ENCODE measurements at places on chromosomes 11 and 22.

DNA sequence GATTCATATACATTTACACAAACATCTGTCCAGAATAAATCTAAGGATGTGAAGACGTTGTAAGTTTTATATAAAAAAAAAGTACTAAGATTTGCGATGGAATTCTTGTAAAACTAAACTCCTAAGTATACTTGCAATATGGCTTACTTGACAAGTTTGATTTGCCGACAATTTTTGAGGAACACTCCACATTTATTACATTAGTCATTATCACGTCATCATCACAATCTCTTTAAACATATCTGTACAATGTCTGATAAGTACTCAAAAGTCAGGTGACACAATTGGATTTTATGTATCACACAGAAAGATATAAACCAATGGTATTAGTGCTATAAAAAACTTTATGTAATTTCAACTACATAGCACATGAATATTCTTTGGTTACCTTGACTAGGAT, 30.4 kb downstream of the IMMP1L start:
- DNase-seq = no peak

DNA sequence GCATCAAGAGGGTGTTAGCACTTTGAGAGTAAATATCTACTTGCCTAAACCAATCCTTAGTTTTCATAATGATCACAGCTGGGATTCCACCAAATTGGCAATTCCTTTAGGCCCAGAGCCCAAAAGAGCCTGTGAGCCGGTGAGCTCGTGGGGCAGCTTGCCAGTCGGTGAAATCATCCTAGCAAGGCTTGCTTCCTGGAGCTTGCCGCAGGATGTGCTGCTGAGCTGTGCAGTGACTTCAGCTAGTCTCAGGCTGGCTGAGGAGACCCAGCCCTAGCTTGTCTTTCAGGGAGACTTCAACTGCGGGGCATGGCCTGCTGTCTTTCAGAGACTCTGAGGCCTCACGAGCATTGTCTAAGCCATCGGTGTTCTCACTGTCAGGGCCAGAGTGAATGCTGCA, 73.6 kb upstream of the SUSD2 start:
- DNase-seq = peak; percentile 5

DNA sequence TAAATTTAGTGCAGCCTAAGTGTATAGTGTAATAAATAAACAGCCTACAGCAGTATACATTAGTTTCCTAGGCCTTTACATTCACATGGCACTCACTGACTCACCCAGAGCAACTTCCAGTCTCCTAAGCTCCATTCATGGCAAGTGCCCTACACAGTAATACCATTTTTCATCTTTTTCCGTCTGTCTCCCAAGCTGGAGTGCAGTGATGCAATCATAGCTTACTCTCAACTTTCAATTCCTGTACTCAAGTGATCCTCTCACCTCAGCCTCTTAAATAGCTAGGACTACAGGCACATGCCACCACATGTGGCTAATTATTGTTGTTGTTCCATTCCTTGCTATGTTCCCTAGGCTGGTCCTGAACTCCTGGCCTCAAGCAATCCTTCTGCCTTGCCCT, 54.4 kb downstream of the FCHSD2 start:
- DNase-seq = no peak

GRCh38 chr22:47127441-47127871, 365.0 kb downstream of the TBC1D22A start:
- no peak for DNase-seq

DNA sequence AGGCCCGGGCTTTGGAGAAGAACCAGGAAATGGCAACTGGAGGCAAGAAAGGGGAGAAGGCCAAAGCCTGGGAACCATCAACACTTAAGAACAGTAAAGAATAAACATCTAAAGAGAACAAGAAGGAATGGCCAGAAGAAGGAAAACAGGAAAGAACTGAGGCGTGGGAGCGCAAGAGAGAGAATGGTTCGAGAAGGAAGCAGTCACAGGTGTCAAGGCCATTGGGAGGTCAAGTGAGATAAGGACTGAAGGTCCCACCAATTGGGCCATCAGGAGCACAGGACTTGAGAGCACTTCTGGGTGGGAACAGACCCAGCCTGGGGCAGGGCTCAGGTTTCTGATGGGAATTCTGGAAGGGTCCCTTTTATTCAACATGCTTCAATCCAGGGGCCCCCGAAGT, 697 bp upstream of the SCGB1A1 start:
- no peak for DNase-seq

DNA sequence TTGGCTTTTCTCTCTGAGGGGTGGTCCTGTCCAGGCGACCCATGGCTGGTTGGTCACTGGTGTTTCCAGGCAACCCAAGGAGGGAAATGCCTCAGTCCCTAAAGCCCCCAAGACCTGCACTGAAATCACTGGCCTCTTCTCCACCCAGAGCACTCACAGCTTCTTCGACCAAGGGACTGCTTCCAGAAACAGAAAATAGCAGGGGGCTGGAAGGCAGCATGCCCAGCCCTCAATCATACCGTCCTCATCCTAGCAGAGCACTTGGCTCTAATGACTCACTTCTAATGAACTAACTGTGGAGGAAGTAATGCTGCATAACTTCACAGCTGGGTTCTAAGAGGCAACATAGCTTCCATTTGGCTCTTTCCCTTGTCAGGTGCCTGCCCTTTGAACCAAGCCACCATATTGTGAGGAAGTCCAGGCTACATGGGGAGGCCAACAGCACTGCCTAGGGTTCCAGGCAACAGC, 27.6 kb downstream of the DKK3 start:
- DNase-seq = no peak

GRCh38 chr11:9512370-9513019, 51.7 kb downstream of the ZNF143 start:
- DNase-seq = no peak

GRCh38 chr11:122731500-122731913, 76.0 kb downstream of the UBASH3B start:
- DNase-seq = no peak

- DNase-seq = no peak
Observed at GRCh38 chr11:69167130-69167915, 11.6 kb downstream of the SMIM38 start.

GRCh38 chr11:24357620-24358410, 139.0 kb upstream of the LUZP2 start:
- no peak for DNase-seq

DNA sequence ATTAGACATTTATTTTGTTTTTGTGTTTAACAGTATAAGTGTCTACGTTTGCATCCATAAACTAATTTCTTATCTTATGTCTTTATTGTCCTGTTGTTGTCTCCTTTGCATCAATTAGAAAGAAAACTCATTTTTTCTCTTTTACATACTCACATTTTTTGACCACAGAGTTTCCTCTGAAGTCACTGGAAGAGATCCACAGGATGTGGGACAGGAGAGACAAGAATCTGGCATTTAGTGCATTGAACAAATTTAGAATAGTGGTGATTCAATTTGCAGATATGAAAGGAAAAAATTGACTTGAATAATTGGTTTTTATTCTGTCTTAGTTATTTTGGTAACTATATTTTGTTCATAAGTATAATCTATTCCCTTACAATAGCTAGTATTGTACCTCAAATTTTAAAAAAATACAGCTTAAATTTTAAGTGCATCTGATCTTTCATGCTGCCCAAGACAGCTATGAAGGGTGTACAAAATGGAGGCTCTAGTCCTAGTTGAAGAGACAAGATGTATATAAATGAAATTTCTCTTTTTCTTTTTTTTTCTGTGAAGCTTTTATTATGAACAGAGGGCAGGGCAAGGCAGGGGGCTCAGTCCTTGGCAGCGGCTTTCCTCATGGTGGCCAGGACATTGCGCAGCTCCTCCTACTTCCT, 24.4 kb downstream of the HORMAD2 start:
- DNase-seq = no peak

DNA sequence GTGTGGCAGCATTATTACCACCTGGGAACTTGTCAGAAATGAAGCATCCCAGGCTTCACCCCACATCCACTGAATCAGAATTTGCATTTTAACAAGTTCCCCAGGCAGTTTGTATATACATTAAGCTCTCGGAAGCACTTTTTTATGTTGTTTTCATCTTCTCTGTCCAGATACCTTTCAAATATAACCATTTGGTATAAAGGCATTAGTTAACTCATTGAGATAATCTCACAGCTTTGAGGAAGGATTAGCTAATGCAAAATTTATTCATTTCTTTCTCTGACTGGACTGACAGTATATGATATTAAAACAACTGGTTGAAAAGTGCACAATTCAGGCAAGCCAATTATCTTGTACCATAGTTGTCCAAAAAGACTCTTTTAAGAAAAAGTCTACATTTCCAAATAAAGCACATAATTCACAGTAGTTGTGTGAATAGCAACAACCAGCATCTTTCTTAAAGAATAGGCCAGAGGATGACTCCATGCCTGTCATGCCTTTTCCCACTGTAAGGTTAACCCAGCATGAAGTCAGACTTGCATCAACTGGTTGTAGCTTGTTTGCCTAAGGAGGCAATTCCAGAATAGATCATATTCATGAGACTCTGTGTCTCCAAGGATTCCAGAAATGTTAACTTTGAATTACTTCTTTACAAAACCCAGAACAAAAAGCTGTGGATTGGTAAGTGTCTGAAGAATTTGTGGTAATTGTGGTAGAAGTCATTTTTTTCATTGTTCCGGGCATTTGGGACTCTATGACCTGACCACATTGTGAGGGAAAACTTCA, 254.3 kb upstream of the SESN3 start:
- DNase-seq = no peak

- no peak for DNase-seq
Observed at GRCh38 chr11:7643314-7643713, 30.0 kb downstream of the CYB5R2 start.

DNA sequence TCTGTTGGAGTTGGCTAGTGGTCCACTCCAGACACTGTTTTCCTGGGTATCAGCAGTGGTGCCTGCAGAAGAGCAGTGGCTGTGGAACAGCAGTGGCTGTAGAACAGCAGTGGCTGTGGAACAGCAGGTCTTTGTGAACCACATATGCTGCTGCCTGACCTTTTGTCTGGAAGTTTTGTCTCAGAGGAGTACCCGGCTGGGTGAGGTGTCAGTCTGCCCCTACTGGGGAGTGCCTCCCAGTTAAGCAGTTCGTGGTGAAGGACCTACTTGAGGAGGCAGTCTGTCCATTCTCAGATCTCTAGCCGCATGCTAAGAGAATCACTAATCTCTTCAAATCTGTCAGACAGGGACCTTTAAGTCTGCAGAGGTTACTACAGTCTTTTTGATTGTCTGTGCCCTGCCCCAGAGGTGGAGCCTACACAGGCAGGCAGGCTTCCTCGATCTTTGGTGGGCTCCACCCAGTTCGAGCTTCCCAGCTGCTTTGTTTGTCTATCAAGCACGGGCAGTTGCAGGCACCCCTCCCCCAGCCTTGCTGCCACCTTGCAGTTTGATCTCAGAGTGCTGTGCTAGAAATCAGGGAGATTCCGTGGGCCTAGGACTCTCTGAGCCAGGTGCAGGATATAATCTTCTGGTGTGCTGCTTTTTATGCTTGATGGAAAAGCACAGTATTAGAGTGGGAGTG, 89.1 kb upstream of the TRIM48 start:
- no peak for DNase-seq

- DNase-seq = no peak
Observed at GRCh38 chr11:114610984-114611944, 15.7 kb upstream of the NXPE4 start.

DNA sequence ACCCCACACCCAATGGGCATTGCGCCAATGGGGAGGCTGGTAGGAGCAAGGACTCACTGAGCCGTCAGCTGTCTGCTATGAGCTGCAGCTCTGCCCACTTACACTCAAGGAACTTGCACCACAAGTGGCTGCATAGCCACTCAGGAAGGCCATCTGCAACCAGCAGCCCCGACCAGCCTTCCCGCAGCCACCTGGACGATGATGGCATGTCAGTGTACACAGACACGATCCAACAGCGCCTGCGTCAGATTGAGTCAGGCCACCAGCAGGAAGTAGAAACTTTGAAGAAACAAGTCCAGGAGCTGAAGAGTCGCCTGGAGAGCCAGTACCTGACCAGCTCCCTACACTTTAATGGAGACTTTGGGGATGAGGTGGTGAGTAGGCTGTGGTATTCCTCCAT, 59.8 kb upstream of the HORMAD2 start:
- DNase-seq = no peak

DNA sequence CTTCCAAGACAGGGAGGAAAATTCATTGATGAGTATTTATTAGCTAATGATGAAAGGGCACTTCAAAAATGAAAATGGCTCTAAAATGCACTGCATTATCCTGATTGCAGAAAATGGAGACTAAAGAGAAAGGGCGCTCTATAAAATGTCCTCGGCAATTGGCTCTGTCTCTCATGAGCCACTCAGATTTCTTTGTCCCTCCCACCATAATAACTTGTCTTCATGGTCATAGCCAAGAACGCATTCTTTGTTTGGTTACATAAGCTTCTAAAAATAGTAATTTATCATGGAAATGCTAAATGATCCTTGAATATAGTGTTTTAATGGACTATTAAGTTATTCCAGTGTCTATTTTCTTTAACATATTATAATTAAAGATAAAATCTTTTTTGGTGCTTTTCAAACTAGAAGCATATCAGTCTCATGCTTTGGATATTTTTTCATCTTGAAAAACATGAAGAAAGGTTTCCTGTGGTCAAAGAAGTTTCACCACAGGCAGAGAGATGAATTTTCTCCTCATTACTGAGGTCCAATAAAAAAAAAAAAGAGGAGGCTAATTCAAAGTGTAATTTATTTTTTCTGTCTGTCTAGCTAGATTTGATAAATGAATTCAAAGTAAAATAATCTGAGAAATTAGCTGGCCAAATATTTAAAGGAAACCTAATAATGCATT, 238.1 kb upstream of the BLID start:
- DNase-seq = no peak

GRCh38 chr11:569158-569885, 6.9 kb upstream of the PHRF1 start:
- no peak for DNase-seq

- no peak for DNase-seq
Observed at GRCh38 chr11:86874304-86875056, 74.1 kb downstream of the PRSS23 start.

DNA sequence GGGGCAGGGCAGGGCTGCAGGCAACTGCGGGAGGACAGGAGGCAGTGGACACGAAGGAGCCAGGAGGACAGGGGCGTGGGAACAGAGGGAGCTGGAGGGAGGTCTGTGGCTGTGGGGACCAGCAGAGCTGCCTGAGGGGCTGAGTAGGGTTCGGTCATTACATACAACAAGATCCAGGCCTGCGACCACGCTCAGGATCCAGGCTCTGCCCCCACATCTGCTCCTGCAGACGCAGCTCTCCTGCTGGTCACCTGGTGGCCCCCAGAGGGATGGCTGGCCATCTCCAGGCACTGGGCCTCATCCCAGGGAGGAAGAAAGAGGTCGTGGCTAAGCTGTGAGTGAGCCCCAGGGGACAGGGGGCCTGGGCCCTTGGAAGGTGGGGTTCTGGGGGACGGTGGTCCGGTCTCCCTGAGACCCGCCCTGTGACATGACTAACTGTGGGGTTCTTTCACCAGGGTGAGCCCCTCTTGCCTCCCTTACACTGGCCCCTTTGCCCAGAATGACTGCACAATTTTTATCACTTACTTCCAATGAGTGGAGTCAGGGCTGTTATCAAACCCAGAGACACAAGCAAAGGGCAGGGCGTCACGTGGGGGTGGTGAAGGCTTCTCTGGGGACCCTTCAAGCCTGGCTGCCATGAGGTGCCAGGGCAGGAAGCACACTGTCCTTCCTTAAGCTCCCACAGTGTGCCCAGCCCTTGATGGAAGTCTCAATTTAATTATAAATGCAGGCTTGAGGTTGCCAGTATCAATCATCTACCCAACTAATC, 6.7 kb upstream of the APOBEC3A start:
- DNase-seq = no peak
